Karpas-422 (cell line): ENCODE measurements at places on chromosomes 4 and X.
A peak's percentile ranks its signal among the peaks of the same experiment; 100 is the strongest.

- no peak for DNase-seq
Observed at GRCh38 chrX:150270622-150271021, 92.5 kb upstream of the MAMLD1 start.

GRCh38 chr4:80386281-80386886 is 50.9 kb downstream of the CFAP299 start:
- no peak for DNase-seq

DNA sequence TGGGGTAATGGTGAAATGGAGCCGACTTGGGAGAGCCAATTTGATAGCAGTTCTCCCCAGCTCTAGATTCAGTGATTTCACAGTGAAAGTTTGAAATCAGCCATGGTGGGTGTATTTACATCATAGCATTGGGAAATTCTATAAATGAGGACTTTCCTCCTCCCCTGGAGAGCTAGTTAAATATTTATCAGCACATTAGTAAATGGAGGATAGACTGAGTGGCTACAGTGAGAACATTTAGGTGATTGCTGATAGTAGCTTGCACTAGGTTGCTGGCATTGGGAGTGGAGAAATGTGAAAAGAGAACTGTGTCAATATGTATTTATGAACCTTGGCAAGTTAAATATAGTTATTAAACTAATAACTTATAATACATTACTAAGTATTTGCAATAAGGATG is 347.3 kb downstream of the CCSER1 start:
- DNase-seq: no peak

DNA sequence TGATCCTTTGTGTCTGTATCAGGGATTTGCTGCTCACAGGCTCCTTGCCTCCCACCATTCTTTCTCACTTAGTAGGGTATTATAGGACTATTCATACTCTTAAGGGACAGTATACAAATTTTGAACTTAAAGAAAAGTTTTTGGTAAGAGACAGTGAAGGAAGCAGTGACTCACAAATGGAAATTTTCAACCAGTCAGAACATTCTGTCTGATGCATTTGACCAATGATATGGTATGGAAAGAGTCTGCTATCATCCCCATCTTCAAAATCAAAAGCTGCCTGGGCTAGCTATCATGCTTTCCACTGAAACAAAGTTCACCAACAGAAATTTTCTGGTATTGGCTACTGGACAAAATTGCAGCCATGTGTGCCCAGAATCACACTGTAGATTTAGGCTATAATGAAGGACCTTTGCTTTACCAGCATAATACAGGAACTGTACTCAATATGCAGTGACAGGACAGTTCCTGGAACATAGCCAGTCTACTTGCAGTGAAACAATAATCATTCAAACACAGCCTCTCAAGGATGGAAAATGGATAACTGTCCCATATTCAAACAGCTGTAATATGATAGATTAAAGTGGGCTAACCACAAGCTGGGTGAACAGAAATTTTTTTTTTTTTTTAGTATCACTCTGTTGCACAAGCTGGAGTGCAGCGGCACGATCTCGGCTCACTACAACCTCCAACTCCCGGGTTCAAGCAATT is 109.0 kb upstream of the ACSL4 start:
- DNase-seq: no peak

GRCh38 chr4:71449040-71449439 is 110.2 kb downstream of the SLC4A4 start:
- DNase-seq: no peak

GRCh38 chrX:130245441-130245840 is 23.3 kb downstream of the ZNF280C start:
- no peak for DNase-seq

DNA sequence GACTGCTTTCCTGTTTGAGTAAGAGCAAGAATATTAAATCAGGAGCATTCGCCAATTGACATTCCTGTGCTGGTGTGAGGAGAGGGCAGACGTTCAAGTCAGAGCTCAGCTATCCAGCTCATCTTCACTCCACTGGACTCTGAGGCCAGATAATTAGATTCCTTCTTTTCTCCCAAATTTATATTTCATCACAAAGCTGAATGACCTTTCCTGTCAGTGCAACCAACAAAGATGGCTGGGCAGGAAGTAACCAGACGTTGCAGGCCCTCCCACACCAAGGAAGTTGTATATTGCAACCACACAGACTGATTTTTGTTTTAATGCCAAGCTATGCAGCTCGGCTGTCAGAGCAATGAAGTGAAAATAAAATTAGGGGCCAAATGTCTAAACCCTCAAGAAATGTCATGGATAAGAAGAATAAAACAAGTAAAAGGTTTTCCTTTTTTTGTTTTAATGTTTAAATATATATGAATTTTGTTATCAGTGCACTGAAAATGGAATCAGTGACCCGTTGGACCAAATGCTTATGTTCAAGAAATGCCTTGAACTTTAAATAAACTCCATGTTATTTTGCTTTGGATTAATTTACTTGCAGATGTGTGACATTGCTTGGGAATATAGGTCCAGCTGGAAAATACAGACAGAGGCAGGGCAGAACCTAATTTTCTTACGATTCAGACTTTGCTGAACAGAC is 578.9 kb upstream of the FAT1 start:
- DNase-seq: no peak

- DNase-seq: no peak
Observed at GRCh38 chr4:175127314-175127713, 209.2 kb downstream of the ADAM29 start.

DNA sequence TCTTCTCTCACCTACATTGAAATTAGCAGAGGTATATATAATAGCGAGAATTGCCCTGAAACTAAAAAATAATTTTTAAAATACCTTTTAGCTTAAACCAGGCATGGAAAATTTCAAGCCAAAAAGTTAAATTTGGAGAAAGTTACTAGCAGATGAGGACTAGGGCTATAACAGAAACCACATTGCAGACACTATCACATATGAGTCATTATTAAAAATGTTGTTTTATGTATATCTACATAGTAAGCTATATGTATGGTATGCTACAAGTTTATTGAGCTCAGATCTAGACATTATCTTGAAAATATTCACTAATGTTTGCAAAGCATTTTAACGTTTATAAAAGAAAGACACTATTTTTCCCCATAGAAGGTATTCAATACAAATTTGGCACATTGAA is 147.8 kb downstream of the PAPSS1 start:
- DNase-seq: no peak

- no peak for DNase-seq
Observed at GRCh38 chr4:102775805-102776204, 15.0 kb upstream of the MANBA start.

- DNase-seq: no peak
Observed at GRCh38 chr4:103375278-103375677, 177.1 kb upstream of the CENPE start.

DNA sequence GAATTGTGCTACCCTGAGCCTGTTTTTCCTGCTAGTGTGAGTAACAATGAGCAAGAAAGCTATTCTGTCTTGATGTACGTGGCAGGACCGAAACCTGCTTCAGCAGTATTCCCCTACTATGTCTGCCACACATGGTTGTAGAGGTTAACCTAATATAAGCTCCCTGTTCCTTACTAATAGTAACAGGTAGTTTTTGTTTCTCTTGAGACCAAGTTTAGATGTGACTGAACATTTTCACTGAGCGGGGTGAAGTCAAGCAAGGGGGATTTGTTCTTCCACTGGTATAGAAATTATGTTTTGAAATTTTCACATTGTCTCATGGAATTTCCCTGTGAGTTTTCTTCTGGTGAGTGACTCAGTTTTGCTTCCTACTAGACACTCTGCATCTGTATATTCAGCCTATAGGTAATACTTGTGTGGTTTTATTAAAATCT is 37.3 kb downstream of the RRAGB start:
- no peak for DNase-seq

DNA sequence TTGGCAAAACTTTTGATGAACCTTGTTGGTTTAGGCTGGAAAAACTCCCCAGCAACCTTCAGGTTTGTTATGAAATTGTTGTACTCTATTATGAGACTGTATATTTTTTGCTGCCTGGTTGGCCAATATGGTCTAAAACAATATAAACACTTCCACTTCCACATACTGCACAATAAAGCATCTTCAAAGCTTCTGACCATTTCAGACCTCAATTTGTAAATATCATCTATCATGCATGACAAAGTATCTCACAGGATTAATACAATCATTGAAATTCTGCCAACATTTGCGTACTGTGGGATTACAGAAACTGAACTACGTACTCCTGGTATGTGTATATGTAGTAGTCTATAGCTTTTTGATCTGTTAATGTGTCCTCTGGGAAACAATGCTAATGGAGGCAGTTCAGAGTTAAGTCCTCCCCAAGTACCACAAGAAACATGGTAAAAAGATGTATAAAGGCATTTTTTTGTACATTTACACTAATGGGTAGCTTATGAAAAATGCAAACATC is 40.4 kb downstream of the GPC4 start:
- DNase-seq: peak; percentile 49

GRCh38 chr4:67659065-67659464 is 41.9 kb downstream of the UBA6 start:
- no peak for DNase-seq

DNA sequence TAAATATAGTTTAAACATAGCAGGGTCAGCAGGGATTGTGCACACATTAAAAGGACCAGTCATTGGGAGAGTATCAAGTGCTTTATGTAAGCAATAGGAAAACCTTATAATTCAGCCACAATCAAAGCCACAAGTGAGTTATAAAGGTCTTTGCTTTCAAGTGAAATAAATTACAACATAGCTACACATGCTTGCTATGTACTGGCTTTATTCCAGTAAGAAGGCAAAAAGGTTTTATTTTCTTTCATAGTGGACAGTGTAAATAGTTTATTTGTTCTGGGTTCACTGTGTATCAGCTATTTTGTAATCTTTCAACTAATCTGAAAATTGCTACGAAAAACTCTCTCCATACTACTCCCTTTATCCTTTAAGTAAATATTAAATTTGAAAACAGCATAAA is 691.4 kb downstream of the PCDH7 start:
- DNase-seq: no peak

DNA sequence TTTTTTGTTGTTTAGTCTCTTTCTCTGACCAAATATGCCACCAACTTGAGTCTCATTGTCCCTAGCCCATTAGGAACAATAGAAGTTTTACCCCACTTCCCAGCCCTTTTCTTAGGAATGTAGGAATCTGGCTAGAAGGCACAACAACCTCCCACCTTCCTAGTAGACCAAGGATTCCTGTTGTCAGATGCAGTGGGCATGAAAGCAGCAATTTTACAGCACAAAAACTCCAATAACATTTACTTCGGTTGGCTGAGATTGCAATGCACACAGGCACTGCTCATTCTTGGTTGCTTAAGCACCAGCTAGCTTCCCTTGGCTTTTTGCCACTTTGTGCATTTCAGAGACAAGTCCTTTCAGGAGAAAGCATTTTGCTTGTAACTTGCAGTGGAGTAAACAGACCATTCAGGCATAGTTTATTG is 312.8 kb downstream of the TENM3 start:
- no peak for DNase-seq

GRCh38 chr4:107682306-107682705 is 37.7 kb downstream of the PAPSS1 start:
- no peak for DNase-seq

- DNase-seq: no peak
Observed at GRCh38 chrX:34943235-34943634, 639 bp downstream of the FAM47B start.

DNA sequence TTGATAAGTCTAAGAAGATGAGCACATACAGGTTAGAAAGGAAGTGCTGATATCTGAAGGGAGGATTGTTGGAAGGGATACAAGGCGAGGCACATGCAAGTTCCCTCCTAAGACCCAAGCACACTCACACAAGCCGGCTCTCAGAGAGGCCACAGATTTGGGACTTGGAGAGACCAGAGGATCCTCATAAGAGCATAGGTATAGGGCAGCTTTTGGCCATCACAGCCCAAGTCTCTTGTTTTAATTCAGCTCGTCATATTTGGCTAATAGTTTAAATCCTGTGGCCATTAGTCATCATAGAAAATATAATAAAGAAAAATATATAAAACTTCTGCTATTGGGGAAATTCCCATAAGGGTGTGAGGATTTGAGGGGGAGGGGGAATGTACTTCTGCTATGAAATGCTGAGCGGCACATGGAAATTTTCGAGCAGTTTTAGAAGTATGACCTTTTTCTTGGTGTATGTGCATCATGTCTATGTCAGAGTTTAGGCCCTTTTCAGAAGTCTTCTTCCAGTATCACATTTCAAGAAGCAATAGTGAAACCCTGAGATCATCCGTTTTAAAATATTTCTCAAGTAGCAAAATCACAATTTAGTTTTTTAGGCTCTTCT is 97.7 kb downstream of the NFKB1 start:
- DNase-seq: no peak

GRCh38 chr4:146640021-146640464 is 1.4 kb downstream of the POU4F2 start:
- DNase-seq: no peak

DNA sequence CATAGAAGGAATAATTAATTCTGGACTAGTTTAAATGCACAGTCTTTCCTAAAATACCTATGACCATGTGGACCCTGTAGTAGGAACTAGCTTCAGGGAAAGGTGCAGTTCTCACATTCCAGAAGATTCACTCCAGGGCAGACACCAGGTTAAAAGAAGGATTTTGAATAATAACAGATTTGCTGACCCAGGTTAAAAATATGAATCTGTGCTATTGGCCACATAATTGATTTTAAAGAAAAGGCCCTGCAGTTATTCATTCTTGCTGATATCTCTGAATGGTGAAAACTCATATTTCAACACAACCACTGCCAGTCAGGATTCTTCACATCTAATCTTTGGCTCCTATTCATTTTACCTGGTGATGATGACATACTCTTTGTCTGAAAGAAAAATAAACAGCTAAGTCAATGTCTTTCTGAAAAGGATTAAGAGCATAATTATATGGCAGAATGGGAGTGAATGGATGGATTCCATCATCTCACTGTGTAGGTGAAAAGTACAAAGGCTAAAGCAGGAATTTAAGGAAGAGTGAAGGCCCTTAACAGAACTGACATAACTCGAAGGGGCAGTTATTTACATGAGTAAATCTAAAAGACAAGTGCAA is 432.8 kb downstream of the PDGFC start:
- DNase-seq: no peak

- no peak for DNase-seq
Observed at GRCh38 chr4:51925307-51925706, 82.4 kb downstream of the DCUN1D4 start.

DNA sequence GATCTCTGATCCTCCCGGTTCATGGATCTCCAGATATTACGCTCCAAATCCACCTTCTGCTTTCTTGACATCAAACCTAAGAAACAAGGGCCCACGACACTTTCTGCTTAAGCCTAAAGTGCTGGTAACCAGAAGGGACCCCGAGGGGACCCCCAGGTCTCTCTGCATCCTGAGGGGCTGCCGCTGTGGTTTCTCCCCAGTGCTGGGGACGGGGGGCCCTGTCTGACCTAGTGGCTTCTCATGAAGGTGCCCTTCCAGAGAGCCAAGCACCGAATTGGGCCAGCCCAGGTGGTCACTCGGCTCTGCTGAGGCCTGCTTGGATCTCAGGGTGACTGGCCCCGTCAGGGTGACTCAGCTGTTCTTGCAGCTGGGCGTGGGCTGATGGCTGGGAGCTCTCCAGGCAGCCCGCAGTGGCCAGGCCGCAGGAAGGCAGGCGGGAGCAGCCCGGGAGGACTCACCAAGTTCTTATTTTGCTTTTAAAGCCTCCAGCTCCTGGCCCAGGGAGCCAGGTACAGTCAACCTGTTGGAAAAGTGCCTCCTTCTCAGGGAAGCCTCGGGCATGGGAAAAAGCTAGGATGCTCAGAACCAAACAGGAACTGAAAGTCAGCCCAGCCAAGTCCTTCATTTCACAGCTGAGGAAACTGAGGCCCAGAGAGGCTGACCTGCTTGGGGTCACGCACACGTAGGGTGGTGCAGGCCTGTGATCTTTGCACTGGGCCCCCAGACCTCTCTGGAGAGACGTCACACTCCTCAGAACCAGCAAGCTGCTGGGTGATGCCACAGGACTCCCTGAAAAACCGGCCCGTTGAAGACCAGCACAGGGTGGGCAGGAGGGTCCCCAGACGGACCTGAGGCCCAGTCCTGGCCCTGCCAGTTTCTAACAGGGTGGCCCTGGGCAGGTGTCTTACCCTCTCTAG is 16.7 kb downstream of the BLOC1S4 start:
- DNase-seq: no peak
